ENCODE measurements at places on chromosomes 13 and 19.

DNA sequence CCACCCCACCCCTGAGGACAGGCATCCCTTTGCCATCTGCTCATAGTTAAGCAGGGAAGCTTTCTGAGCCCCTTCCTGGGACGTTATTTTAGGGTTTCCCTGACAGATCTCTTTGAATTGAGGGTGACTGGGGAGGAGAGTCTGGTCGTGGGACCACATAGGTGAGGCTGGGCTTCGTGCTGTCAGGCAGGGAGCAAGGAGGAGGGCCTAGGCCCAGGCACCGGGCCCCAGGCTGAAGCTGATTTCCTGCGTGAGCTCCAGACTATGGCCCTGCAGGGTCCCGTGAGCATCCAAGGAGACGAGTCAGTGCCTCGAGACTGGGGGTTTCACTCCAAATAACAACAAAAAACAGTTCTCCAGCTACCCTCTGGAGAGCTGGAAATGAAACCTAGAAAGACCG is 60.4 kb downstream of the MYO9B start:
- no peak for DNase-seq

GRCh38 chr13:22482496-22483000 is 698.2 kb upstream of the SGCG start:
- no peak for DNase-seq

GRCh38 chr13:60009300-60010253 is 154.2 kb downstream of the DIAPH3 start:
- no peak for DNase-seq

- DNase-seq = no peak
These were observed 117.9 kb downstream of the RBM26 start for GRCh38 chr13:79287939-79288795.

GRCh38 chr19:1811942-1812425 is at the start of gene ATP8B3:
TSS of gene ATP8B3 (minus strand) at chr19:1812276. CDS start at chr19:1811736, 540 bp downstream.
- peak; percentile 100 for DNase-seq

GRCh38 chr19:28009696-28010095 is 1203.3 kb downstream of the UQCRFS1 start:
- DNase-seq = no peak

All from GM13977 (cell line).